ENCODE measurements at places on chromosomes 6 and 20. TPM values are rescaled to one million over a fixed set of nuclear protein-coding genes. Genes with fewer than 3 reads are reported as not detected.

DNA sequence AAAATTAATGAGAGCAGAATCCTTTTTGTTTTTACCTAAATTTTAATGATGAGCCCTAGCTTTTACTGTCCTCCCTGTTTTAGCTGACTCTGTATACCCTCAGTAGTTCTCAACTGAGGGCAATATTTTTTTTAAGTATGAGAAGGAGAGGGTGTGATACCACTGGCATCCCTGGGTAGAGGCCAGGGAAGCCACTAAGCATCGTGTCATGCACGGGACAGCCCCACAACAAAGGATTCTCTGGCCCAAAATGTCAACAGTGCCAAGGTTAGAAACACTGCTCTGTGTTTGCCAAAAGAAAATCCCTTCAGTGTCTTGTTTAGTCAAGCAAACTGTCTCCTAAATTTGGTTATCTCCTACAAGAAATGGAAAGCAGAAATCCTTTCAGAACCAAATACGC, 210.4 kb downstream of the KCNQ5 start:
- DNase-seq, result no peak

- no peak for DNase-seq
These were observed 68.8 kb downstream of the INSM1 start for GRCh38 chr20:20436689-20437088.

- no peak for DNase-seq
These were observed 10.0 kb upstream of the CST7 start for GRCh38 chr20:24939036-24939435.

Gene ZHX3
- total RNA-seq, result 30.3 TPM

Gene HAO1
- total RNA-seq, result not detected
